ENCODE measurements at places on chromosomes 6 and 20.

- DNase-seq: no peak
Observed at GRCh38 chr6:3147914-3148757, 9.2 kb downstream of the TUBB2A start.

GRCh38 chr20:24695529-24696225, 226.2 kb downstream of the SYNDIG1 start:
- DNase-seq: no peak

DNA sequence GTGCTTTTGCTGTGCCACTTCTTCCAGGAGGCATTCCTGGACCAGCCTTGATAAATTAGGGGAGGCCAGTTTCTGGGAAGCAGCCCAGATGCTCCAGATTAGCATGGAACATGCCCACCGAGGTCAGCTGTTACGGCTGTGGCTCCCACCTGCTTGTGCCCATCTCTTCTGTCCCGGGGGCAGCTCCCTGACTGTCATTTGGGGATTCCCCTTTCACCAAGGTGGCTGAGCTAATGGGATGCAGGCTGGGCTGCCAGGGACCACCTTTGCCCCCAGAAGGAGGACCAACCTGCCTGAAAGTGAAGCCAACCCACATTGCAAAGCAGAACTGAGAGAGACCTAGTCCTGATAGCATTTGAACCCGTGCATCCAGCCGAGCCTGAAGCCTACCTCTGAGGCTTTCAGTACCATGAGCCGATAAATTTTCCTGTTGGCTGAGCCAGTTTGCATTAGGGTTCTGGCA, 85.3 kb downstream of the PTPN1 start:
- no peak for DNase-seq

GRCh38 chr6:19298421-19298820, 538.7 kb upstream of the ID4 start:
- DNase-seq: no peak

Measured in GM12892 (cell line).